ENCODE measurements at places on chromosomes 6 and 20. TPM values are rescaled to one million over a fixed set of nuclear protein-coding genes. Genes with fewer than 3 reads are reported as not detected.
A peak's percentile ranks its signal among the peaks of the same experiment; 100 is the strongest.

FAM162B gene
- 64.4 TPM for total RNA-seq

DNA sequence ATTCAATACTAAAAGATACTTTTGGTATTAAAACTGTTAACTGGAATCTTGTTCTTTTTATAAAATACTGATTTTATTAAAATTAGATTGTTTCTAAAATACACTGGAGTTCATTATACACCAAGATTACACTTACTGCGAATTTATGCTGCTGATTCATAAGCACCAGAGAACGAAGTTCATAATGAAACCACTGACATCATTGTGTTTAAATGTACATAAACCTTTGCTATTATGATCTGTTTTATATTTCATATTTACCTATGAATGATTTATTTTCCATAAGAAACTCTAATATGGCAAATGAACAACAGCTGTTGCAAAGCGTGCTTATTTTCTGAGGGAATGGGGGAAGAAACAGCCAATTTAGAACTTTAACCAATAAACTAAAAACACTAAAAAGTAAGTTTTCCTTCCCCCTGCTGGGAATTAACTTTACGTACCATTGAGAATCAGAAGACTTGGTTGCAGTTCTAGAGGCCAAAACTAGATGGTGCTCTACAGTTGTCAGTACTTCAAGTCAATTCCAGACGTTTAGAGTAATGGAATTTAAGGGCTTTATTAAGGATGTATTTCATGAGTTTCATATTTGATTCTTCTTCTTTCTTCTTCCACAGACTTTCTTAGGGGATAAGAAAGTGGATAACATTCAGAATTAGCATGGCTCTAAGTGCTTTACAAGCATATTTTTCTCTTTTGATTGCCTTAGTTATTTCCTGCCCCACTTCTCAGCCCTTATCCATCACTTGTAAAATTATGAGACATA lies 30.8 kb upstream of the COL19A1 start:
- H3K4me3 ChIP-seq, result no peak overlapping the region
- peaks cover 15% of the 10 kb centered on the region for H3K27me3 ChIP-seq
- peak; percentile 91 for DNase-seq
- no peaks in the 10 kb centered on the region for H3K4me1 ChIP-seq

DNA sequence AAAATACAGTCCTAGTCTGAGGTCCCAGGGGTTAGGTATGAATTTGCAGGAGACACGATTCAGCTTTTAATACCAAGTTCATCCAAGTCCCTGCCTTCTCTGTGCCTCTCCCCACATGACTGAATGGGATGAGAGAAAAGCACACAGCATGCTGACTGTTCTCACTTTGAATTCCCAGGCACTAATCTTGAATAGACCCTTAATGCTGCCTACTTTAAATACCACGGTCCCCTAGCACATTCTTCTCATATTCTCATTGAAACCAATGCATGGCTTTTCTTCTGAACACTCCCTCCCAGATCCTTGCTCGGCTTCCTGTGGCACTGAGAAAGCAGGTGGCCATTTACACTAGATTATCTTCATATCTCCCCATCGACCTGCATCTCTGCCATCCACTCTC lies 30.1 kb upstream of the SCAF8 start:
- no peaks in the 10 kb centered on the region for H3K4me1 ChIP-seq
- no peak overlapping the region for H3K27ac ChIP-seq
- no peak overlapping the region for H3K4me3 ChIP-seq
- no peaks in the 10 kb centered on the region for H3K27me3 ChIP-seq

GRCh38 chr6:168184701-168185100 lies 105.7 kb upstream of the FRMD1 start:
- H3K4me3 ChIP-seq, result no peak overlapping the region
- H3K36me3 ChIP-seq, result no peaks in the 10 kb centered on the region
- no peaks in the 10 kb centered on the region for H3K27me3 ChIP-seq
- no peak for DNase-seq

GRCh38 chr6:134609716-134610261 lies 291.9 kb upstream of the SGK1 start:
- H3K27me3 ChIP-seq, result no peaks in the 10 kb centered on the region
- H3K4me1 ChIP-seq, result peaks cover 5% of the 10 kb centered on the region
- no peak overlapping the region for H3K27ac ChIP-seq
- no peak for DNase-seq
- H3K4me3 ChIP-seq, result no peak overlapping the region

MYCT1 gene
- total RNA-seq, result 17.2 TPM

DNA sequence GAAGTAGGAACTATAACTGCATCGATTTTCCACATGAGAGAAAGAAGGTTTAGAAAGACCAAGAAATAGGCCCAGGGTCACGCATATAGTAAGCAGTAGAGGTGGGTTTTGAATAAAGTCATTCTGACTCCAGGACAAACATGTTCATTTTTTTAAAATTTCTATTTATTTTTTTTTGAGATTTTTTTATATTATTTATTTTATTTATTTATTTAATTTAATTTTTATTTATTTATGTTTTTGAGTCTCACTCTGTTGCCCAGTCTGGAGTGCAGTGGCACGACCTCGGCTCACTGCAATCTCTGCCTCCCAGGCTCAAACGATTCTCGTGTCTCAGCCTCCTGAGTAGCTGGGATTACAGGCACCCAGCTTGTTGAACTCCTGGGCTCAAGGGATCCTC lies 13.2 kb upstream of the SEC63 start:
- H3K27ac ChIP-seq, result no peak overlapping the region
- no peaks in the 10 kb centered on the region for H3K36me3 ChIP-seq
- H3K4me3 ChIP-seq, result no peak overlapping the region
- no peaks in the 10 kb centered on the region for H3K27me3 ChIP-seq
- no peak for DNase-seq
- H3K4me1 ChIP-seq, result no peaks in the 10 kb centered on the region

- H3K27ac ChIP-seq, result no peak overlapping the region
- H3K36me3 ChIP-seq, result no peaks in the 10 kb centered on the region
- H3K4me1 ChIP-seq, result no peaks in the 10 kb centered on the region
Measured at GRCh38 chr6:97174471-97174870, 108.5 kb downstream of the MMS22L start.

GRCh38 chr6:40520084-40520483 lies 67.1 kb downstream of the LRFN2 start:
- H3K4me1 ChIP-seq, result no peaks in the 10 kb centered on the region
- H3K27ac ChIP-seq, result no peak overlapping the region
- no peaks in the 10 kb centered on the region for H3K36me3 ChIP-seq
- H3K4me3 ChIP-seq, result no peak overlapping the region
- DNase-seq, result no peak

SLC32A1 gene
- total RNA-seq, result not detected

DNA sequence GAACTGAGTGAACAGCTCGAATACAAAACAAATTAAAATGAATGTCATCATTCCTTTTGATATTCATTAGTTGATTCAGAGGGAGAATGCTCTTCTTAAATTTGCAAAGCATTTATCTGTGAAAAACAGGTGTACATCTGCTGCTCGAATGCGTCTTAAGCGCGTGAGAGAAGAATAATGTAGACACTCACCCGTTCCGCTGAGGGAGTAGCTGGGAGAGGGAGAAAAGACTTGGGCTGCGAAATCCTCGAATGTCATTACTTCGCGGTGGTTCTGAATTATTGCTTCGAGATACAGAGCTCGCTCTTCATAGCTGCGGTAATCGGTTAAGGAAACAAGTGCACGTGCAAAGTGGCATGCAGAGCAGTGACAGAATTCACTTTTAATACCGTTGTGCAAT lies 43.9 kb downstream of the INSM1 start:
- H3K36me3 ChIP-seq, result no peaks in the 10 kb centered on the region
- peaks cover 20% of the 10 kb centered on the region for H3K4me1 ChIP-seq
- H3K27me3 ChIP-seq, result no peaks in the 10 kb centered on the region
- H3K27ac ChIP-seq, result no peak overlapping the region

GRCh38 chr6:69673298-69673697 lies 123.5 kb downstream of the LMBRD1 start:
- H3K36me3 ChIP-seq, result peaks cover 14% of the 10 kb centered on the region
- DNase-seq, result no peak
- no peak overlapping the region for H3K27ac ChIP-seq
- H3K4me1 ChIP-seq, result no peaks in the 10 kb centered on the region
- H3K27me3 ChIP-seq, result no peaks in the 10 kb centered on the region

- H3K36me3 ChIP-seq, result no peaks in the 10 kb centered on the region
- H3K4me3 ChIP-seq, result no peak overlapping the region
- no peak overlapping the region for H3K27ac ChIP-seq
Measured at GRCh38 chr6:13678255-13678983, 33.2 kb downstream of the RANBP9 start.

- no peaks in the 10 kb centered on the region for H3K4me1 ChIP-seq
- H3K27me3 ChIP-seq, result no peaks in the 10 kb centered on the region
- H3K36me3 ChIP-seq, result peaks cover 8% of the 10 kb centered on the region
- H3K27ac ChIP-seq, result no peak overlapping the region
Measured at GRCh38 chr6:82183642-82184282, 63.8 kb downstream of the IBTK start.

GRCh38 chr20:59586613-59587012 lies 17.7 kb upstream of the PHACTR3 start:
- H3K36me3 ChIP-seq, result no peaks in the 10 kb centered on the region
- H3K27me3 ChIP-seq, result peaks cover 10% of the 10 kb centered on the region

GRCh38 chr6:90716376-90716775 lies 129.5 kb upstream of the MAP3K7 start:
- no peaks in the 10 kb centered on the region for H3K27me3 ChIP-seq
- H3K4me1 ChIP-seq, result peaks cover 21% of the 10 kb centered on the region
- DNase-seq, result no peak
- no peak overlapping the region for H3K4me3 ChIP-seq
- H3K36me3 ChIP-seq, result no peaks in the 10 kb centered on the region

GRCh38 chr6:134132494-134133141 lies 80.2 kb upstream of the SLC2A12 start:
- no peaks in the 10 kb centered on the region for H3K36me3 ChIP-seq
- H3K27ac ChIP-seq, result no peak overlapping the region
- DNase-seq, result no peak
- H3K27me3 ChIP-seq, result no peaks in the 10 kb centered on the region

GRCh38 chr20:49937027-49937929 lies 1.1 kb downstream of the RNF114 start:
- peaks cover 13% of the 10 kb centered on the region for H3K4me1 ChIP-seq
- H3K36me3 ChIP-seq, result peaks cover 3% of the 10 kb centered on the region
- no peak for DNase-seq
- peak overlapping the region; percentile 95 for H3K27ac ChIP-seq

GRCh38 chr6:2737885-2738284 lies 12.8 kb downstream of the MYLK4 start:
- H3K4me3 ChIP-seq, result no peak overlapping the region
- no peaks in the 10 kb centered on the region for H3K27me3 ChIP-seq
- no peak overlapping the region for H3K27ac ChIP-seq
- H3K36me3 ChIP-seq, result no peaks in the 10 kb centered on the region
- peaks cover 1% of the 10 kb centered on the region for H3K4me1 ChIP-seq
- no peak for DNase-seq

DNA sequence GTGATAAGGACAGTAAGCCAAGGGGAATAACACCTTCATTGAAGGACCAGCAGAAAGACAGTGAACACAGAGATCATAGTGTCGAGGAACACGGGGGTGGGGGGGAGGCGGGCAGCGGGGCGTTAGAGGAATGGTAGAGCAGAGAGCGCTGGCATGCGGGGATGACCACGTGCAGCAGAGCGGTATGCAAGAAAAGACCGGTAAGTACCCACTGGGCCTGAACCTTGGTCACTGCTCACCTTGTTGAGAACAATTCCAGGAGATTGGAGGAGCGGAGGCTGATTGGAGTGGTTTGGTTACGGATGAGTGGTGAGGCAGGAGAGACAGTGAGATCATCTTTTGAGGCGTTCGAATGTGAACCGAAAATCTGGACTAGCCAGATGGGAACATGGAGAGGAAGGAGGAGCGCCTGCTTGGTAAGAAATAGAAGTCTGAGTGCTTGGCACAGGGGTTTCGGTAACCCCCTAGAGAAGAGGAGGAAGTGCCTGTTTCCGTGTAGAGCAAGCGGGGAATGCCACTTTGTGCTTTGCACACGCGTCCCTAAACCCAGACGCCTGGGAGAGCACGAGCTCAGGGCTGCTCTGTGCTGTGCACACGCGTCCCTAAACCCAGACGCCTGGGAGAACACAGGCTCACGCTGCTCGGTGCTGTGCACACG lies 70.0 kb downstream of the FAM120B start:
- H3K36me3 ChIP-seq, result no peaks in the 10 kb centered on the region
- H3K4me3 ChIP-seq, result no peak overlapping the region
- no peak overlapping the region for H3K27ac ChIP-seq
- H3K27me3 ChIP-seq, result no peaks in the 10 kb centered on the region
- DNase-seq, result no peak
- no peaks in the 10 kb centered on the region for H3K4me1 ChIP-seq

- H3K27me3 ChIP-seq, result no peaks in the 10 kb centered on the region
- H3K36me3 ChIP-seq, result no peaks in the 10 kb centered on the region
- DNase-seq, result no peak
- no peak overlapping the region for H3K4me3 ChIP-seq
- no peaks in the 10 kb centered on the region for H3K4me1 ChIP-seq
- no peak overlapping the region for H3K27ac ChIP-seq
Measured at GRCh38 chr6:23243854-23244253, 674.5 kb downstream of the HDGFL1 start.

DNA sequence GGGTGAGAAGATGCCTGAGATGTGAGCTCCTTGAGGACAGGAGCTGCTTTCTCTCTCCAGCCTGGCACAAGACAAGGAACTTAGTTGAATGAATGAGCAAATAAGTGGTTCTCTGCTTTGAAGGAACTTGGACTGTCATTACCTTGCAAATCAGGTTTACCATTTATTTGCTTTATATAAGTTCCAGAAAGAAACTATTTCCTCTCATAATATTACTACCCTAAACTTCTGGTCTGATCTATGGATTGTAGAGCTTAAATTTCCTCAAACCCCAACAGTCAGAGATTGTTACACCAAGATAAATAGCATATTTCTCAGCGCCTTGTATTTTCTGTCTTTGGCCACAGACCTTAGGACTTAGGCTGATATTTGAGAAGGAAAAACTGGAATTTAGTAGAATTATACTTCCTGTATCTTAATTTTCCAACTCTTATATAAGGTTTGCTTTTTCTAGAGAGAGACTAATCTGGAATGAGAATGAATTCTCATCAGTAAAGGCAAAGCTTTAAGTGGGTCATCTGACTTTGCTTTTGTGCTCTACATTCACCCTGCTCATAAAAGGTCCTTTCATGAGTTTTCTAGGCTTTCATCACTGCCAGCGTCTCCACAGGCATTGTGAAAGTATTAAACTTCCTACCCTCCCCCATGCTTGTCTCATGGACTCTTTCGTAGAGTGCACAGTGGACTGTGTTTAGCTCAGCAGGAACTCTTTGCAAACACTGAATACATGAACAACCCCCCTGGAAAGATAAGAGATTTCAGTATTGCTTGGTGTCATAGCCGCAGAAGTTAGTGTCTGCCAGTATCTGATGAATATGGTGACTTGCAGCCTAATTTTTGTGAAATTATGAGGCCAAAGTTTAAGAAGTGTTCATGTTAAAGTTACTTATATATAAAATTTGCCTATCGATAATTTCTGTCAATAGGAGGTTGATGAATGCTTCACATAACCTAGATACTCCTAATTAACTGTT lies 74.0 kb downstream of the PTPRA start:
- peak; percentile 93 for DNase-seq
- no peaks in the 10 kb centered on the region for H3K27me3 ChIP-seq
- H3K27ac ChIP-seq, result no peak overlapping the region
- H3K36me3 ChIP-seq, result peaks cover 7% of the 10 kb centered on the region
- peaks cover 15% of the 10 kb centered on the region for H3K4me1 ChIP-seq

GRCh38 chr6:38034274-38034914 lies 214.9 kb downstream of the ZFAND3 start:
- H3K27me3 ChIP-seq, result no peaks in the 10 kb centered on the region
- no peaks in the 10 kb centered on the region for H3K4me1 ChIP-seq
- H3K36me3 ChIP-seq, result no peaks in the 10 kb centered on the region
- DNase-seq, result peak; percentile 65
